ENCODE measurements at places on chromosomes 16 and 17.

DNA sequence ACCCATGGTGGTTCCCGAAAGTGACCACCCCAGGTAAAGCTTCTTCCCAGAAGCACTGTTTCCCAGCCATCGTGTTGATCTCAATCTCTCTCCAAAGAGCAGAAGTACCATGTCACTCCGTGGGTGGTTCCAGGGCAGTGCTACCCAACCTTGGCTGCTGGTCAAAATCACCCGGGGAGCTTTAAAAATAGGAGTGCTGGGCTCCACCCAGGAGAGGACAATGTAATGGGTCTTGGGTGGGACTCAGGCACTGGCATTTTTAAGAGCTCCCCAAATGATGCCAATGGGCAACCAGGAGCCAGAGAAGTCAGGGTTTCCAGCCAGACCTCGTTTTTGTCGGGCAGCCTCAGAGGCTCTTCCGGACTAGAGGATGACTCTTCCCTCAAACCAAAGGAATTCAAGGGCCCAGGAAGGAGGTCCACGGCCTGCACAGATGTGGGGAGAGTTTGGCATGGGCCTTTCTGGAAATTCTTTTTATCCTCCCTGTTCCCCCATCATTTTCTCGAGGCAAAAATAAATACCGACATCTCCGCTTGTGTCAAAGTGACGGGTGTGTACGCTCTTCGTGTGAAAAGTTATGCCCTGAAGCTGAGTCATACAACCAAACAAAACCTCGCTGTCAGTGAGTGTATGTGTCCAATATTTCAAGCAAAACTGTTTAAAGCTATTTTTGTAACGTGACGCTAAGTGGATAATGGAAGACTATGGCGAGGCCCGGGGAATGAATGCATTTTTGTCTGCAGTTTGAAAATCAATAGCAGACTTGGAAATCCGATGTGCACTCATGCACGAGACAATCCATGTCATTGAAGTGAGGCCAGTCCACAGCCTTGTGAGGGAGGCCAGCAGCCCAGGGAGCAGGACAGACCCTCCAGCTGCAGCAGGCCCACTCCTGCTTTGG lies 364.1 kb downstream of the FOXL1 start:
- no peak for DNase-seq

DNA sequence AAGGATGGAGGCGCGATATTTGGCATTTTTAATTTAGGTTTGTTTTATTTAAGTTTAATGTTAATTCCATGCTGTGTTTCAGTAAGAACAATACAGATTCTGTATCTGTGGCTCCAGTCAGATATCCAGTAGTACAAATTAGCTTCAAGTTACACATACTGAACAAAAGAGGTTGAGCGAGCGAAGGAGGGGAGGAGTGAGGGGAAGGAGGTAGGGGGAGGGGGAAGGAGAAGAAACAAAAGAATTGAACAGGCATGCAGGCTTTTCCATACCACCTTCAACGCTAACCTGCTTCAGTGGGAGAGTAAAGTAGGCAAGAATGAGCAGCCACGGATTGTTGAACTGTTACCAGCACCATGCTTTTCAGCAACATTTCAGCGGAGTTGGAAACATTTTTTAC lies 55.5 kb downstream of the YWHAE start:
- no peak for DNase-seq

- DNase-seq, result no peak
Observed at GRCh38 chr16:79436885-79437284, 163.7 kb downstream of the MAF start.

DNA sequence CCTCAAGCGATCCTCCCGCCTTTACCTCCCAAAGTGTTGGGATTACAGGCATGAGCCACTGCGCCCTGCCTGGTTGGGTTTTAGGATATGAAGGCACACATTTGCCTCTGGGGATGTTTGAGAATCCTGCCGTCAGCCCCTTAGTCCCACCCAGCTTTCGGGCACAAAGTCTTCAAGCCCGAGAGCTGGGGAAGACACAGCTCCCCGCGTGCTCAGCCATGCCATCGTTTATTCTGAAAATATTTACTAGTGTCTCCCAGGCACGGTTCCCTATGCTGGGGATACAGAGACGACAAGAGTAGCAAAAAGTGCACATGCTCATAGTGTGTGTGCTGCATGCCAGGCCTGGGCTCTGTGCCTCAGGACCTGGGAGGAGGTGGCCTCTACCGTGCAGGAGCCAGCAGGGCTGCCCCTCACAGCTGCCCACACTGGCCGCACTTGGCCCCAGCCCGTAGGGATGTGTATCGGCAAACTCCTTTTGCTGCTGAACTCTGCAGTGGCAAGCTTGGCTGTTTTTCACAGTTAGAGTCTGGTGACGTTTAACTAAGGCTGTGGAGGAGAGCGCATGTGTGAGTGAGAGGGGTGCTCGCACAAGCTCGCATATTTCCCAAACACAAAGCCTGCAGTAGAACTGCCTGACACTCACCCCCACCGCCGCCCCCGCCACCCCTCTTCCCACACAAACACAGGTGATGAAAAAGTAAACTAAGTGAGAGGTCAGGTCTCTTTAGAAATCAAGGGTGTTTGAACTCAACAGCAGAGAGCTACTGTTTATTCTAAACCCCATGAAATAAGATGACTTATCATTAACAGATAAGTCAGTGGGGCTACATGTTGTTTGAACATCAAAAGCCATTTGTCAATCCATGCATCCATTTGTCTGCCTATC lies 266.4 kb downstream of the MRTFB start:
- no peak for DNase-seq

- peak; percentile 61 for DNase-seq
Observed at GRCh38 chr17:75848523-75849278, 4.5 kb upstream of the UNC13D start.

- no peak for DNase-seq
Observed at GRCh38 chr16:60727851-60728250, 1308.4 kb downstream of the CDH8 start.

Measured in stimulated activated CD4-positive, alpha-beta T cell treated with anti-CD3 and anti-CD28 coated beads, Interleukin-12 subunit alpha, Interleukin-12 subunit beta, amount 100 ng/mL, for 24 hours (primary cell).